Activated B cell treated with CpG ODN at 0.5 μM for 24 hours (primary cell): ENCODE measurements at places on chromosomes 12 and 14. TPM values are rescaled to one million over a fixed set of nuclear protein-coding genes. Genes with fewer than 3 reads are reported as not detected.

GRCh38 chr14:93959239-93960107, 16.9 kb downstream of the ASB2 start:
- DNase-seq = peak; percentile 81

DNA sequence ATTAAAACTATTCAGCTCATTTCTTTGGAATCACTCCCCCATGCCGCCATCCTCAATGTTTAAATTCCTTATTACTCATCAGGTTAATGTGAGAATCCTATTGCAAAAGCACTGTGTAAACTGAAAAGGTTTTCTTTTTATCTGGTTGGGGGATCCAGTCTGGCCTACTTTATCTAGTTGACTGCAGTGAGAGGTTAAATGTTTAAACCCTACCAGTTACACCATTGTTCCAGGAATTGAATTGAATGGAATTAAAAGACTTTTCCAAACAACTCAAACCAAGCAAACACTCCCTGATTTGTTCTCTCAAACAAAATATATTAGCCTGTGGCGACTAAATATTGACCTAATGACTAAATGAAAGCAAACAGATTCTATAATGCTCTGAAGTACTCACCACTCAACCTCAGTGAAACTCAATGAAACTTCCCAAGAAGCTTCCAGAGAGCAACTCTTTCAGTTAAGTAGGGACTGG, 100.5 kb downstream of the VEZT start:
- no peak for DNase-seq

- no peak for DNase-seq
These were observed 467.8 kb downstream of the MDGA2 start for GRCh38 chr14:47207617-47208016.

GRCh38 chr14:91729756-91730155, 2.1 kb downstream of the CATSPERB start:
- no peak for DNase-seq

KCNH5 gene
- total RNA-seq = not detected in 2 replicates

RNU4-1 gene
- total RNA-seq = 3,997 and 4,399 TPM in 2 replicates

GRCh38 chr14:29861996-29862395, 65.7 kb downstream of the PRKD1 start:
- no peak for DNase-seq

KIF21A gene
- 6.1 and 7.6 TPM in 2 replicates for total RNA-seq
